ENCODE measurements at places on chromosomes 13 and 19.
A peak's percentile ranks its signal among the peaks of the same experiment; 100 is the strongest.

DNA sequence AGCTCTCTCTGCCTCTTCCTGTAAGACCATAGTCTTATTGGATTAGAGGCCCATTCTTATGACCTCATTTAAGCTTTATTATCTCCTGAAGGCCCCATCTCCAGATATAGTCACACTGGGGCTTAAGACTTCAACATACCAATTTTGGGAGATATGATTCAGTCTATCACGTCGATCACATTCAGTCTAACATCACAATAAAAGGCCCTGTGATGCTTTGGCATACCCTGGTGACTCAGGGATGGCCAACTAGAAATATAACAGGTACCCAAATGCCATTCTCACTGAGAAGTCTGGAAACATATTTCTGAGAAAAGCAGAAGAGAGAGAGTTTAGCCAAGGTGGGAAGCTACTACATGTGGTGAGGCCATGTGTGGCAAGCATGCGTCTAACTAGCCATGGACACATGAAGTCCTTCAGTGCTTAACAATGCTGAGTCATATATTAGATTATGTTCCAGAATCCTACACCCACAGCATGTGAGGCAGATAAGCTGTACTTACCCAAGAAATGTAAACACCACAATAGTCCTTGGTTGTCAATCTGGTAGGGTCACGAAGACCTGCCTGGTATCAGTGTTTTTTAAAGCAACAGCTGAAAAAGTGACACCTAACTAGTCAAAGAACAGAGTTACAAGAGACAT is 485.1 kb downstream of the FOXO1 start:
- no peak for DNase-seq

DNA sequence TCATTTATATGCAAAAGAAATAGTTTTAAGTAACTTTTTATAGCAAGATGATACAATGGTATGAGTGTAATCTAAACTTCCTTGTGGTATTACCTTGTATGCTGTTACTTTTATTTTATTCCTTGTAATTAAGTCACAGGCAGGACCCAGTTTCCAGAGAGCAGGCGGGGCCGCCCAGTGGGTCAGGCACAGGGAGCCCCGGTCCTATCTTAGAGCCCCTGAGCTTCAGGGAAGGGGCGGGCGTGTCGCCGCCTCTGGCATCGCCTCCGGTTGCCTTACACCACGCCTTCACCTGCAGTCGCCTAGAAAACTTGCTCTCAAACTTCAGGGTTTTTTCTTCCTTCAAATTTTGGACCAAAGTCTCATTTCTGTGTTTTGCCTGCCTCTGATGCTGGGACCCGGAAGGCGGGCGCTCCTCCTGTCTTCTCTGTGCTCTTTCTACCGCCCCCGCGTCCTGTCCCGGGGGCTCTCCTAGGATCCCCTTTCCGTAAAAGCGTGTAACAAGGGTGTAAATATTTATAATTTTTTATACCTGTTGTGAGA is 10.2 kb downstream of the PLPPR3 start:
- DNase-seq: no peak

DNA sequence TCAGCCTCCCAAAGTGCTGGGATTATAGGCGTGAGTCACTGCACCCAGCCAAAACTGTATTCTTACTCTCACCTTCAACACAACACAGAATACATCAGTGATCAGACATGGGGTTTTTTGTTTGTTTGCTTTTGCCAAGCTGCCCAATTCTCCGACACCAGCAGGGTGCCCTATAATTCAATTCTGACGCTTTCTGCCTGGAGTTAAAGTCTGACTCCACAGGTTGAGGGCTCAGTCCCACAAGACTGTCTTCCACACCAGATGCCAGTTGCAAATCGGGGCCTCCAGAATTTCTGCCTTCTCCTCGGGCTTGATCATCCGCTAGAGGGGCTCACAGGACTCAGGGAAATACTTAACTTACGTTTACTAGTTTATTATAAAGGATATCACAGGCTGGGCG is 22.1 kb downstream of the FBN3 start:
- no peak for DNase-seq

DNA sequence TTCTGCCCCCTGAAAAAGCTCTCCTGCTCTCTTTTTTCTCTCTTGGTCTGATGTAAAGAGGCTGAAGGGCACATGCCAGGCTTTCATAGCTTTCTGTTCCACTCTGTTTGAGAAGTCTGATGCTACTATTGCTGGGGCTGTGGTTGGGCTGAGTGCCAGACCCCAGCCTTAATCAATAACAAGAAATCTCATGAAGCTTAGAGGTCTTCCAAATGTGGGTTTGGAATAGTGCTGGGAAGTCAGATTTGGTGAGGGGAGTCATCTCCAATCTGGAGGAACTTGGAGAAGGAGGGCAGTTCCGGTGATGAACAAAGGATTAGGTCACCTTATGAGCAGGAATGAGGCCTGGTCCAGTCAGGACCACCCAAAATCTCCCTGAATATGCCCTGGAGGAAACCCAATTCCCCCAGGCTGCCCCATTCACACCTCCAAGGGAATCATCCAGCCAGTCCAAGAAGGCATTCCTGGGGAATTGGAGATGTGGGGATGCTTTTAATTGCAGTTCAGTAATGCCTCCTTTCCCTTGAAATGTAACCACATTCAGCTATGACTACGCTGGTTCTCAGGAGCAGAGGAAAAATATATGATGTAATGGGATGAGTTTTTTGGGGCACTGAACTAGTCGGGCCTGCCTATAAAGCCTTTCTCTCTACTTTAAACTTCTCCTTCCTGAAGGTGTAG is 102.0 kb downstream of the STARD13 start:
- DNase-seq: no peak

DNA sequence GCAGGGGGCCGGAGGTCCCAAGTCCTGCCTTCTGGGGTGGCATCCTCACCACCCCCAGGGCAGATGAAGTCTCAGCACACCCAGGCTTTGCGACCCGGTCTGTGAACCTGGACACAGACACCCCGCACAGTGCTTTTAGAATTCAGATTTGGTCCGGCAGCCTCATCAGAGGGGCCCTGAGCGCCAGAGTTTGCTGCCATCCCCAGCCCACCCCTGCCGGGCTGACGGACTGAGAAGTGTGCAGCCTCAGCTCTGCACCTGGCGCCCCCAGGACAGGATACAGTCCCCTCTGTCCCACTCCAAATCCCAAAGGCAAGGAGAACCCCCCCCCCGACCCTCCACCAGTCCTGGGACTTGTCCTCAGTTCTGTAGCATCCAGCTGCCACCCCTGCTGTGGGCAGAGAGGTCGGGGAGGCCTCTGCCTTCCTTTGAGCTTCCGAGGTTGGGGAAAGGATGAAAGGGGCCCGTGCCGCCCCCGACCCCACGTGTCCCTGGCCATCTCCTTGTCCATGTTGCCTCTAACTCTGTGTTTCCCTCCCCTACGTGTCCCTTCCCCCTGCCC is 16.9 kb downstream of the CAPN12 start:
- no peak for DNase-seq

GRCh38 chr19:43372462-43372861 is 19.0 kb downstream of the CD177 start:
- no peak for DNase-seq

DNA sequence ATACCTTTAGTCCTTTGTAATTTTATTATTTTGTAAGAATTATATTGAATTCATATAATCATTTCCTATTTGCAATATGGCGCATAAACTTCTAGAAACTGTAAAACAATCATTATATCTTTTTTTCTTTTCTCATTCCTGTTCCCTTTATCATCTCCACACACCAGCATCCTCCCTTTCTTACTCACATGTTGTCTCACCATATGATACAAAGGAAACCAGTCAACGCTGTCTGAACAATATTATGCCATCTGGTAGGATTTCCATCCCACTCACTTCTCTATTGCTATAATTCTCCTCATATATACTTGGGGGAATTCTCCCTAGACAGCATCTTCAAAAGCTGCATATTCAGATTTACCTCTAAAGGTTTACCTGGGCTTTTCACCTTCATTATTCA is 389.8 kb downstream of the NDFIP2 start:
- no peak for DNase-seq

- no peak for DNase-seq
Measured at GRCh38 chr19:56084835-56085536, 36.1 kb downstream of the ZNF787 start.

DNA sequence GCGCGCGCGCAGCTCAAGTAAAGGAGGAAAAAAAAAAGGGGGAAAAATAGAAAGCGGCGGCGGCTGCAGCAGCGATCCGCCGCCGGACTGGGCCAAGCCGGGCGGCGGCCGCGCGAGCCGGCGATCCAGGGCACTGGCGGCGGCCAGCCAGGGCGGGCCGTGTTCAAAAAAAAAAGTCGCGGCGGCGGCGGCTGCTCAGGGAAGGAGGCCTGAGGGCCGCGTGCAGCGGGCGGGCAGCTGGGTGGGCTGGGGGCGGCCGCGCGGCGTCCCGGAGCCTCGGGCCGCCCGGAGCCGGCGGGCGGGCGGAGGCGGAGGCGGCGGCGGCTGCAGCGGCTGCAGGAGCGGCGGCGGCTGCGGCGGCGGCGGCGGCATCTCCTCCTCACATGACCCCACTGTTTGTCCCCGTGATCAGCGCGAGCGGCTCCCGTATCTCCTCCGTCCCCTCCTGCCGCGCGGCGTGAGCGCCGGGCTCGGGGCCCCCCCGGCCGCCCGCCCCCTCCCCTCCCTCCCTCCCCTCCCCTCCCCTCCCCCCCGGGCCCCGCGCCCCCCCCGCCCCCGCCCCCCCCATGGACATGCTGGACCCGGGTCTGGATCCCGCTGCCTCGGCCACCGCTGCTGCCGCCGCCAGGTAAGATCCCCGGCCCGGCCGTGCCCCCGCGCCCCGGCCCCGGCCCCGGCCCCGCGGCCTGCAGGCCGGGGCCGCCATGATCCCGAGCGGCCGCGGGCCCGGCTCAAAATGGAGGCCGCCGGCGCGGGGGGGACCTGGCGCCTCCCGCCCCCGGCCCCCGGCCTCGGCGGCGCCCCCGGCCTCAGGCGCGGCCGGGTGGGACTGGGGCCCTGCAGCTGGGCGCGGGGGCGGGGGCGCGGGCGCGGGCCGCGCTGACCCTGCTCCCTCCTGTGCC is at the start of gene USF2:
Gene USF2 (plus strand): TSS at position 427 of the 902 bp plus-strand sequence. CDS start 140 bp downstream, at position 567.
- peak; percentile 73 for DNase-seq

GRCh38 chr13:36998624-36999041 is 507 bp downstream of the ALG5 start:
- DNase-seq: peak; percentile 35

DNA sequence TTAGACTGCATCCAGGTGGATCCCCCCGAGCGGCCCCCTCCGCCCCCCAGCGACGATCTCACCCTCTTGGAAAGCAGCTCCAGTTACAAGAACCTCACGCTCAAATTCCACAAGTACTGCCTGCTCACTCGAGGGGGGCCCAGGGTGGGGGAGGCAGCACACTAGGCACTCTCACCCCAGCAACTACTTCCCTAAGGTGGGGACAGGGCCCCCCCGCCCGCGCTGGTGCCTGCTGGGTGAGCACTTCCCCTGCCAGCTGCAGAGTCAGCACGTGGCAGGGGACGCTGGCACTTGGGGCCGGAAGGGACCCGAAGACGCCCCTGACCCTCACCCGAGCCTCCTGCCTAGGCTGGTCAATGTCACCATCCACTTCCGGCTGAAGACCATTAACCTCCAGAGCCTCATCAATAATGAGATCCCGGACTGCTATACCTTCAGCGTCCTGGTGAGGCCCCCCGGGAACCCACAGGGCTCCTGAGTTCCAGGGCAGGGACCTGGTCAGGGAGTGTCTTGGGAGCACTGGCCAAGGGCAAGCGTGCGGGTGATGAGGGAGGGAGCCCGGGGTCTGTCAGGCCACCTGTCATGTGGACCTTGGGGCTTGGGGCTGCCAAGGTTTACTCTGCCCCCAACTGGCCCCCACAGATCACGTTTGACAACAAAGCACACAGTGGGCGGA is 5.2 kb downstream of the MCOLN1 start:
- DNase-seq: no peak

GRCh38 chr19:12596927-12597548 is 13.6 kb downstream of the ZNF490 start:
- no peak for DNase-seq

DNA sequence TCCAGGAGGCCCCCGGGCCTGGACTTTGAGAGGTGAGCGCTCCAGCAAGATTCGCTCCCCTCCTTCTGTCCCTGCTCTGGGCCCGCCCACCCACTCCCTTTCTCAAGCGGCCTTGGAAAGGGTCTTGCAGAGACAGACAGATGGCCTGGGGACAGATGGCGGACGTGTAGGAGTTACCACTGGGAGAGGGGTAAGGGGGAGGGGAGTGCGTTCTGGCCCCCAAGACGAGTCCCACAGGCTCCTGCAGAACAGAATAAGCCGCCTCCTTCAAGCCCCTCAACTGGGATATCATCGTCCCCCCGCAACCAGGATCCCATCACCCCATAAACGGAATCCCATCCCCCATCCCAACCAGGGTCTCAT is 3.6 kb upstream of the TNFAIP8L1 start:
- no peak for DNase-seq

DNA sequence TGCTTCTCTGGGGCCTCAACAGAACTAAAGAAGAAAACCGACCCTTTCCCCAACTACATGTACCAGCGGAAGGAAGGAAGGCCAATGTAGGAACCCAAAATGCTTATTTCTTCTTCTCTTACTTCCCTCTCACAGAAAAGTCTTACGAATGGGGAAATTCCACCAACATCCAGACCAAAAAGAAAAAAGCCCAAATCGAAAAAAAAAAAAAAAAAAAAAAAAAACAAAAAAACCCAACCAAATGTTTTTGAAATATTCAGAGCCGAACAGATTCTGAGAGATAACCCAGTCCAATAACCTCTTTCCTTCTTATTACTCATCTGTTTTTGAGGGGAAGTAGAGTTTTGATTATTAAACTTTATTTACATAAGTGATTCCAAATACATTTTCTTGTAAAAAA is 3.9 kb downstream of the PPM1N start:
- DNase-seq: no peak

DNA sequence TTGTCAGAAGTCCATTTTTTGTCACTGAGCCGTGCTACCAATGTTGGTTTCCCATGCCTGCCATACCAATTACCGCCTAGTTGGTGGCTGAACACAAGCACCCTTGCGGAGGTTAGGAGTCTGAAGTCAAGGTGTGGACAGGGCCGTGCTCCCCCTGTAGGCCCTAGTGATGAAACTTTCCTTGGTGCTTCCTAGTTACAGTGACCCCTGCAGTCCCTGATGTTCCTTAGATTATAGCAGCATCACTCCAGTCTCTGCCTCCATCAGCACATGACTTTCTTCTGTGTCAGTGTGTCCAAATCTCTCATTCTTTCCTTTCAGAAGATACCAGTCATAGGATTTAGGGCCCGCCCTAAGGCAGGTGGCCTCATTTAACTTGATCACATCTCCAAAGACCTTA is 99.0 kb downstream of the MYO16 start:
- DNase-seq: no peak

- no peak for DNase-seq
Measured at GRCh38 chr13:63163903-63164302, 1748.3 kb upstream of the PCDH20 start.

- no peak for DNase-seq
Measured at GRCh38 chr13:114146173-114146572, 13.8 kb upstream of the RASA3 start.

Measured in colonic mucosa (tissue), 4 donors.